ENCODE measurements at places on chromosomes 3 and 15. TPM values are rescaled to one million over a fixed set of nuclear protein-coding genes. Genes with fewer than 3 reads are reported as not detected.

The ADPRH gene
- total RNA-seq, result 3.2 TPM

GRCh38 chr3:71080517-71081083, 502.9 kb downstream of the FOXP1 start:
- H3K27me3 ChIP-seq, result no peaks in the 10 kb centered on the region
- peaks cover 83% of the 10 kb centered on the region for H3K4me1 ChIP-seq
- no peak for DNase-seq
- H3K36me3 ChIP-seq, result peaks cover 43% of the 10 kb centered on the region
- no peak overlapping the region for H3K4me3 ChIP-seq

GRCh38 chr15:88905576-88905975, 7.6 kb downstream of the MFGE8 start:
- H3K4me3 ChIP-seq, result no peak overlapping the region
- no peak for DNase-seq
- peaks cover 29% of the 10 kb centered on the region for H3K4me1 ChIP-seq
- peaks cover 13% of the 10 kb centered on the region for H3K36me3 ChIP-seq

- H3K27me3 ChIP-seq, result no peaks in the 10 kb centered on the region
- H3K27ac ChIP-seq, result no peak overlapping the region
Observed at GRCh38 chr3:126341755-126342150, 15.5 kb downstream of the KLF15 start.

DNA sequence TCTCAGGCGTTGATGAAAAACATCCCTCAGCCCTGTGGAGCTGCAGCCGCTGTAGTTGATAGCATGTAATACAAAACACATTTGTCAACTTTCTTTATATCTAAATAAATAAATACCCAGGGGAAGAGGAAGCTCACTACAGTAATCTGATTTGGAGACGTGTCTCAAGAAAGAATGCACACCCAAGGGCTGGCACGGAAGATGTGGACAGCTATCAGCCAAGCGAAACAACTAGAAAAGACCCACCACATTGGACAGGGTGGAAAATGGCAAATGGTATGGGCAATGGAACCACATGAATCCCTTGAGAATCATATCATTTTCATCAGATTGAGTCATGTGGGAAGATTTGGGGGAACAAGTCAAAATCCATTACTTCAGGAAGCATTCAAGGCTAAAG, 43.1 kb upstream of the ALDH1A3 start:
- no peak overlapping the region for H3K27ac ChIP-seq
- H3K4me3 ChIP-seq, result no peak overlapping the region
- no peak for DNase-seq
- no peaks in the 10 kb centered on the region for H3K36me3 ChIP-seq

DNA sequence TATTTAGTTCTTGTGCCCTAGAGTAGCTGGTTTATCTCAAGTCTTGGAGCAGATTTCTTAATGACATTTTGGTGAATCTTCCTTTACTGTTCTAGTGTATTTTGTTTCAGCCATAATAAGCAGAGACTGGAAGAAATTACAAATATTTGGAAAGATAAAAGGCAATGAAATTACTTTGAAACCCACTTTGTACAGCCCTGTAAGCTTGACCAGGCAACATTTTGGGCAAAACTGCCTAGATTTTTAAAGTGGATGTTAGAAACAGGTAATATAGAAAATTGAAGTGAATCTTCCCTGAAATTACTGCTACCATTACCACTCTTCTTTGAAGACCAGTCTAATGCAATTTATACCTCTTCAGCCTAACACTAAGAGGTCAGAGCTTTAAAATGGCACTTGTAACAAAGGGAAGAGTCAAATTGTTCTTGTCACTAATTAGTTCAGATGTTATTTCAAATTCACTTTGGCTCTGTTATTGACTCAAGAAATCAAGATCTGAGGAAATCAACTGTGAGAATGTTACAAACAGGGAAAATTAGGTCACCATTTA, 589.4 kb downstream of the NLGN1 start:
- no peak overlapping the region for H3K4me3 ChIP-seq
- no peaks in the 10 kb centered on the region for H3K27me3 ChIP-seq
- H3K27ac ChIP-seq, result no peak overlapping the region
- H3K4me1 ChIP-seq, result no peaks in the 10 kb centered on the region
- no peaks in the 10 kb centered on the region for H3K36me3 ChIP-seq

DNA sequence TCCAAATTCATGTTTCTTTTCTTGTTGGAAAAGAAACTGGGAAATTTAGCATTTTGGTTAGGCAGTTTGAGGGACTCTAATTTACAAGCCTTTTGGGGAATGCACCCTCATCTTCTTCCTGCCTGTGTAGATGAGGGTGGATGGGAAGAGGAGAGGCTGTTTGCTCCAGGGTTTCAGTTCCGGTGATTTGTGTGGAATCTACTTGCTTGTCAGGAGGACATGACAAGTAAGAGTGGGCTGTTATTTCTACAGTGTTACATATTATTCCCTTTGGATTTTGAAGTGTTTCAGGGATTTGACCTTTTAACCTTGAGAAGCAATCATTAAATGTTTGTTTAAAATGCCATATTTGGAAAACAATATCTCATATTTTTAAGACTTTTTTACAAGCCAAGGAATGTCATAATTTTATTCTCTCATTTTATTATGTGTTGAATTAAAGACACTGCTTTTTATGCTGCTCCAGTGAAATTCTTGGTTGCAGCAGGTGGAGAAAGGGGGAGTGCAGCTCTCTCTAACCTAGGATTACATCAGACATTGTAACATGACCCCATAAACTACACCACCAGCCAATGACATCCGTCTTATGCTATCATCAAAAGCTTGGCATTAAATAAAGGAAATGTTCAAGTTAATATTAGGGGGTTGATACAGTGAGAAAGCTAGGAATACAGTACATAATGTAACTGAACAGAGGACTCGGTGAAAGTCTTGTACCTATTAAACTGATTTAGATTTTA, 30.2 kb downstream of the PLAAT1 start:
- no peaks in the 10 kb centered on the region for H3K4me1 ChIP-seq
- no peak for DNase-seq
- H3K36me3 ChIP-seq, result no peaks in the 10 kb centered on the region
- no peaks in the 10 kb centered on the region for H3K27me3 ChIP-seq
- no peak overlapping the region for H3K4me3 ChIP-seq
- H3K27ac ChIP-seq, result no peak overlapping the region

Data from activated CD8-positive, alpha-beta T cell treated with anti-CD3 and anti-CD28 coated beads, Interleukin-2, amount 10 ng/mL, durations not matched to agents 7 days and 5 days (primary cell).